Fibroblast of villous mesenchyme (primary cell): ENCODE measurements at places on chromosomes 5 and 9. TPM values are rescaled to one million over a fixed set of nuclear protein-coding genes. Genes with fewer than 3 reads are reported as not detected.
A peak's percentile ranks its signal among the peaks of the same experiment; 100 is the strongest.

DNA sequence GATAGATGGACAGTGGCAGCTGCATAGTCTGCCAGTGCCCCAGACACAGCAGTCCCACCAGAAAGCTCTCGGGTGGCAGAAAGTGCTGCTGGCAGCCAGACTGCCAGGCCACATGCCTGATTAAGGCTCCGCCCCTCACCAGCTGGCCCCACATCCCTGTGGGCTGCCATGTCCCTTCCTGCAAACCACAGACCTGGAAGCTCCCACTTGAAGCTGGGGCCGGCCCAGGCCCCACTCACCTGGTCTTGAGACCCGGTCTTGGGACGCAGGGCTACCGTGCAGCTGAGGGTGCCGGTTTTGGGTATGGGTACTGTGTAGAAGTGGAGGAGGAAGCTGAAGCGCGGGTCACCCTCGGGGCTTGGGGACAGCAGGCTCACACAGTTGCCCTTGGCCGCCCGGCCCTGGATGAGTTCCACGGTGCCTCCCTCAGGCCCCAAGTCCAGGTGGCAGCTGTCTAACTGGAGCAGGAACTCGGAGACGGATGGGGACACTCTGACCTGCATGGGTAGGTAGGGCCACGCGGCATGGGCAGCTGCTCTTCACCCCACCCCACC lies 15.3 kb downstream of the FPGS start:
- no peak for DNase-seq

DNA sequence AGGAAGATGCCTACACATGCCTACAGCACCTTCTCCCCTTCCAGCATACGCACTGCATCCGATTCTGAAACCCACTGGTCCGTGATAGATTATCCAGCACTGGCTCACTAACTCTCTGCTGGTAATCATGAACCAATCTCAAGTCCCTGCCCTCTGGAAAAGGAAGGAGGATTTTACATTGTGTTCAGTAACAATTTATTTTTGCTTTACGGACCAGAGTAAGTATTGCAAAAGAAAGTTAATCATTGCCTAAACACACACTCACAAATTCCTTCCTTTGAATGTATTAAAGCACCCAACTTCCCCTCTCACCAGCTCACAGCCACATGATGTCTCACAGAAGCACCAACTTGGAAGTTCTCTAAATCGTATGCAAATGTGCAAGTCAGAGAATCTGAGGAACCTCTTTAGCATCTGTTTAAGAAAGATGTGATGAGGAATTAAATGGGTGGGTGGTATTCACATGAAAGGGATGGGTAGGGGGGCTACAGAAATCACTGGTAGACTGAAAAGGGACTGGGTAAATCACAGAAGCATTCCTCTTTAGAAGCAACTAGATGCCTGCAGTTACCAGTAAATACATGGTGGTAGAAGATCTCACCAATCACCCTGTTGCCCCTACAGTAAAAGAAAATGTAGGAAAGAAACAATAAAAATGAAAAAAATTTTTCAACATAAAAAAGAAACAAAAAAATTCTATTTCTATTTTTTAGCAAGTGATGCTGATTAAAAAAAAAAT lies 8.4 kb downstream of the GNAQ start:
- DNase-seq = peak; percentile 80

- DNase-seq = no peak
These were observed 181.1 kb downstream of the KDM4C start for GRCh38 chr9:6938873-6939272.

DNA sequence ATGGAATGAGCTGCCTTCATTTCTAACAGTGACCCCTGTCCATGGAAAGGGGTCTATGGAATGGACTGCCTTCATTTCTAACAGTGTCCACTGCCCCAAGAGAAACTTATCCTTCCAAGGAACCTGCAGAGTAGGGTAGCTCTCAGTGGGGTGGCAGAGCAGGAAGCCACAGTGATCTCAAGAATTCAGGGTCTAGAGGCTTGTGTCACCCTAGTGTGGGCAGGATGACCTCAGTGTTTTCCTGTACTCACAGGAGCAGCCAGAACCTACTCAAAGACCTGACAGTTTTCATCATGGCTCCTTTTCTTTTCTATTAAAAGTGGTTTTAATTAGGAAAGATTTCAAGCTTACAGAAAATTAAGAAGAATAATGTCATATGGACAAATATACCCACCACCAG lies 27.5 kb downstream of the SEC61B start:
- no peak for DNase-seq

- peak; percentile 20 for DNase-seq
These were observed 988 bp downstream of the OXCT1 start for GRCh38 chr5:41869151-41869723.

DNA sequence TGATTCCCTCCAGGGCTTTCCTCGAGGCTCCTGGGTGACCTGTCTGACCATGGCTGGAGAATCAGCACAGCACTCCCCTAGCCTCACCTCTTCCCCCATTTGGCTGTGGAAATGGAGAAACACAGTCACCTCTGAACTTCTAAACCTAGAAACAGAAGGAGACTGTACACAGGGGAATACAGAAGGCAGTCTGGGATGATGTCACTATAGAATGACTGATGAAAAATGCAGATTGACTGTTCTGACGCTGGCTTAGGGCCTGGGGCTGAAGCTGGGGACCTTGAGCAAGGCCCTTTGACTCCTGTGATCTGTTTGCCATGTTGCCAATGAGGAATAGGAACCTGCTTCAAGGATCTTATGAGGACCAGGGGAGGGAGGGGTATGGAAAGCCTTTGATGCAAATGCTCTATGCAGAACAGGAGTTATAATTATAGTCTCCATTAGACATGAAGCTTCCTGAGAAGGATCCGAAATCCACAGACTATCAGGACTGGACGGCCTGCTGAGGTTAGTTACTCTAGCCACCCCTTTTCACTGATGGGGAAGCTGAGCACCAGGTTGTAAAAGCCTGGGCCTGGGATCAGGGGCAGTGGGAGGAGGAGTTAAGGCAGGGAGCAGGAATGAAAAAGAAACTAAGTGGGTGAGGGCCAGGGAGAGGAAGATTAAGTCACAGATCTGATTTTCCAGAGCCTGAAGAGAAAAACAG lies 24.4 kb upstream of the ANXA6 start:
- no peak for DNase-seq

DNA sequence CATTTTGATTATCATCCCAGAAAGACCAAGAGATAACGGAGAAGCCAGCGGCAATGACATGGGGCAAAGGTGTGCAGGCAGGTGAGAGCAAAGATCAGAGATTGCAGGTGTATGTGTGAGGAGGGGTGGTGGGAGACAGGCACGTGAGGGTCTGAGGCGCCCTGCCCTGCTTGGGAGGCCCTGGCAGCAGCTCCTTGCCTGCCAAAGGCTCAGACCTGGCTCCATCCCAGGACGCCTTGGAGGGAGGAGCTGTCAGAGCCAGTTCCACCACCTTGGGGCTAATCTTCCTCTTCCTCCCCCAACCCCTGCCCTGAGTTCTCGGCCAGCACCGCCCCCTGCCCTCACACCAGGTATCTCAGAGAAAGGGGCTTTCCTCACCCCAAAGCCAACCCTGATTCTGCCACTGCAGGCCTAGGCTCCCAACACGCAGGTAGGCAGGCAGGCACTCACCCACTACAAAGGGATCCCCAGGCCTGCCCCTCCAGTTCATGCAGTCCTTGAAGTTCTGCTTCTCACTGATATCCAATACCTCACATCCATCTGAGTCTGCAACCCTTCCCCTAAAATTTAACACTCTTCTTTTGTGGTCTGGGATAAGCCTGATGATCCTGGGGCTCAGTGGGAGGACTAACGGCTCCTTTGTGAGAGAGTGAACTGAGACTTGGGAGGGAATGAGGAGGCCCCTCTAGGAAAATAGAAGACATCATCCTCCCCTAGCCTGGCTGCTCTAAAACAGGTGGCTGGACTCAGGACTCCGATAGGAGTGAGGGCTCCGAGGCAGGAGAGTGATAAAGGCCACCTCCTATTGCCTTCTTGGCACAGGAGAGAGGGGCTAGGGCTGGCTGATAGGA lies 1.8 kb downstream of the AQP3 start:
- DNase-seq = no peak

GRCh38 chr5:168798065-168799023 lies 219.2 kb upstream of the PANK3 start:
- DNase-seq = no peak

GRCh38 chr9:81690251-81690851 lies 1.0 kb upstream of the TLE1 start:
- peak; percentile 61 for DNase-seq

DNA sequence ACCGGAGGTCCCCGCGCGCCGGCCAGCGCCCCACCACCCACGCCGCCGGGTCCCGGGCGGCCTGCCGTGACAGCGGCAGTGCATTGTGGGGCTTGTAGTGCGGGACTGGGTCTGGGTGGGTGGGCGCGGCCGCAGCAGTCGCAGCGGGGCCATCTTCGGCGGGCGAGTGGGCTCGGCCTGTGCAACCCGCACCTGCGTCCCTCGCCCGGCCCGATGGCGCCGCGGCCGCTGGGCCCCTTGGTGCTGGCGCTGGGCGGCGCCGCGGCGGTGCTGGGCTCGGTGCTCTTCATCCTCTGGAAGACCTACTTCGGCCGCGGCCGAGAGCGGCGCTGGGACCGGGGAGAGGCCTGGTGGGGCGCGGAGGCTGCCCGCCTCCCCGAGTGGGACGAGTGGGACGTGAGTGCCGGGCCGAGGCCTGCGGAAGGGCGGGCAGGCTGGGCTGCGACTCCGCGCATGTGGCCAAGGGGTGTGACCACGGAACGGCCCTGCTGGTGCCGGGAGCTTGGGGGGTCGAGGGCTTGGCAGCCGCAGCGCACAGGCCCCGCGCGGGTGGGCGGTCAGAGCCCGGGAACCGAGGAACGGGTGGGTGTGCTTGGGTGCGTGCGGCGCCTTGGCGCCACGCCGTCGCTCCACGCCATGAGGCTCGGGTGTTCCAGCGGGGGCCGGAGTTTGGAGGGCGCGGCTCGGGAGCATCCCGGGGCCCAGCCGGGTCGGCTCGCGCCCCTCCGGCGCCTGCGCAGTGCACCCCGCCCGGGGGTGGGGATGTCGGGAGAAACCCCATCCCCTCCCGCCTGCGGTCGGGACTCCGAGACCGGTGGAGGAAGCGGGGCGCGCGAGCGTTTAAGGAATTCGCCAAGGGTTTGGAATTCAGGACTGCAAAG lies at the start of gene ARL10:
TSS of gene ARL10 (plus strand) at position 137 of the 881 bp plus-strand sequence. CDS start at position 214, 77 bp downstream.
- DNase-seq = peak; percentile 52

DNA sequence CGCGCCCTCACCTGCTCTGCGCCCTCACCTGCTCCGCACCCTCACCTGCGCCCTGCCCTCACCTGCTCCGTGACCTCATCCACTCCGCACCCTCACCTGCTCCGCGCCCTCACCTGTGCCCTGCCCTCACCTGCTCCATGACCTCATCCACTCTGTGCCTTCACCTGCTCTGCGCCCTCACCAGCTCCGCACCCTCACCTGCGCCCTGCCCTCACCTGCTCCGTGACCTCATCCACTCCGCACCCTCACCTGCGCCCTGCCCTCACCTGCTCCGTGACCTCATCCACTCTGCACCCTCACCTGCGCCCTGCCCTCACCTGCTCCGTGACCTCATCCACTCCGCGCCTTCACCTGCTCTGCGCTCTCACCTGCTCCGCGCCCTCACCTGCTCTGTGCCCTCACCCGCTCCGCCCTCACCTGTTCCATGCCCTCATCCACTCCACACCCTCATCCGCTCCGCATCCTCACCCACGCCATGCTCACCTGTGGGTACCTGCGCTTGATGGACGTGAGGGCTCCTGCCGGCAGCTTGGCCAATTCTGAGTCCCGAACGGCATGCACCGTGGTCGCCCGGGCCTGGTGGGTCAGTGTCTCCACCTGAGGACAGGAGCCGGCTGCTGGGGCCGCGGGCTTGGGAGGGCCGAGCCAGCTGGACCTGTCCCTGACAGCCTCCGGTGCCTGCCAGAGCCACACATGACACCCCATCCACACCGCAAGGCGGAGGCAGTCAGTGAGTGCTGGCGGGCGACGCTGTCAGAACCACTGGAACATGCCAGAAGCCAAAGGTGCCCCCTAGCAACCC lies 35.6 kb upstream of the NSMF start:
- no peak for DNase-seq

DNA sequence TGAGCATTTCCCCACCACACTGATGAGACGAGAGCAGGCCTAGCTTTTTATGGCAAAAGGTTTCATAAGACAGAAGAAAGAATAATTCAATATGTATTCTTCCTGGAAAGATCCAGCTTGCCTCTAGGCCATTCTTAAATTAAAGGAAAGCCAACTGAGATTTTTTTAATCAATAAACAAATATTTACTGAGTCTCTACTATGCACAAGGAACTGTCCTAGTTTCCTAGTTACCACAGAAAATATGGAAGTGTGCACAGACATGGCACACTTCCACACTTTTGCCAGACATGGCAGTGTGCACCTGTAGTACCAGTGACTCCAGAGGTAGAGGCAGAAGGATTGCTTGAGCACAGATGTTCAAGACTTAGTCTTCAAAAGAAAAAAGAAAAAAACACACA lies 281.0 kb downstream of the CETN3 start:
- no peak for DNase-seq

GRCh38 chr9:18972675-18973074 lies 60.3 kb downstream of the SAXO1 start:
- DNase-seq = no peak

- DNase-seq = no peak
These were observed 114.1 kb downstream of the MPDZ start for GRCh38 chr9:13165236-13165945.

DNA sequence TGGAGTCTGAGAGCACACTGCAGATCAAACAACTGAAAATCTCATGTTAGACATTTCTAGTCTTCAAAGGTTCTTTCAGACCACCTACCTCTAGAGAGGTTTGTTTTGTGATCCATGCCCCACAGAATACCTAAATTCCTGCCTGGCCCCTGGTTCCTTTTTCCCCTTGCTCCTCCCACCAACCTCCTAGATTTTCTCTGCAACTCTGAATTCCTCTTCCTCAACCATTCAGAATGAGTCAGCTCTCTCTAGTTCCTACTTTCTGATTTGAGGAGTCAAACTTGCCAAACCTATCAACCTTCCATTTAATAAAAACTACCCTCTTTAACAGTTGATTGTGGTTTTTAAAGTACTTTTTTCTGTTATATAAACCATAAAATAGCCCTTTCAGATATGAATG lies 83.2 kb upstream of the ZNF462 start:
- no peak for DNase-seq

- no peak for DNase-seq
These were observed 87.2 kb downstream of the TLE4 start for GRCh38 chr9:79658926-79659325.

DNA sequence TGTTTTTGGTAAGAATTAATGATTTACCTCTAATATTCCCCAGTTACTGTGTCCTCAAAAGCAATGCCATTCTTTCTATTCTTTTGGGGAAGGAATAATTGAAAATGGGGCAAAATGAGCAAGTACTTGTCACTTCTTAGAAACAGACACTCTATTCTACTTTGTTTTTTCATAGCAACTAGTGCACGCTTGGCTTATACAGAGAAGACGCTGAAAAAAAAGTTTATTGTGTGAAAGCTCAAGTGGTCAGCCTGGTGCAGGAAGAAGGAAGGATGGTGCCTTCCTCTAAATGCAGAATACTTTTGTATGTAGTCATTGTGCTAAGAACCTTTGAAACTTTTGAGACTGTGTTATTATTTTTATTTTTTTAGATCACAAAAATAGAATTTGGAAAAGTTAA lies 29.6 kb downstream of the ANKDD1B start:
- DNase-seq = no peak

GRCh38 chr9:3261484-3261883 lies 264.3 kb downstream of the RFX3 start:
- no peak for DNase-seq

The C5 gene
- total RNA-seq = 2.3 and 3.9 TPM in 2 replicates

The RASGRF2 gene
- 3.9 and 9.0 TPM in 2 replicates for total RNA-seq

The GRAMD2B gene
- total RNA-seq = 61.8 and 113 TPM in 2 replicates

The CDX1 gene
- total RNA-seq = under 0.01 and 0.64 TPM in 2 replicates

The TRIM52 gene
- total RNA-seq = 5.2 and 7.8 TPM in 2 replicates

The ZNF483 gene
- 2.6 and 5.6 TPM in 2 replicates for total RNA-seq

The DNM1 gene
- total RNA-seq = 15.5 and 36.1 TPM in 2 replicates

The ALAD gene
- 14.2 and 15.1 TPM in 2 replicates for total RNA-seq

The DBN1 gene
- total RNA-seq = 201 and 214 TPM in 2 replicates
